ENCODE measurements at places on chromosomes 16 and 17.

GRCh38 chr16:29816694-29817441 lies 916 bp downstream of the PAGR1 start:
- DNase-seq: peak; percentile 29

- DNase-seq: no peak
These were observed 2.1 kb upstream of the NAGS start for GRCh38 chr17:44002141-44002848.

- DNase-seq: no peak
These were observed 17.7 kb downstream of the C16orf82 start for GRCh38 chr16:27084307-27085028.

- DNase-seq: no peak
These were observed 30.8 kb downstream of the NLRP1 start for GRCh38 chr17:5553479-5553878.

GRCh38 chr16:26111900-26112299 lies 420.1 kb downstream of the HS3ST4 start:
- DNase-seq: no peak

DNA sequence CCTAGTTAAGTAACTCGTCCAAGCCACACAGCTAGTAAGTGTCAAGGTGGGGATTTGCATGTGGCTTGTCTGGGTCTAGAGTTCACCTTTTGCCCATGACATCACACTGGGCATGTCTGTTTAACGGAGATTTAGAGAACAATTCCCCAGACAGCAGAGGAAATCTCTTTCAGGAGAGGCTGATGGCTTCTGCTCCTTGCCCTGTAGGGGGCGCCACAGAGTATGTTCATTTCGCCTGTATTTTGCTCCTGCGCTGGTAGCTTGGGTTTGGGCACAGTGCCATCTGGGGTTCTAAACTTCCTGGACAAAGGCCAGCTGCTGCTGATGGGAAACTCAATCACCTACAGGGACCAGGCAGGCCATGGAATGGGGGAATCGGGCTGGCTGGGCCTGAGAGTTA lies 20.4 kb downstream of the OTOA start:
- DNase-seq: no peak

- DNase-seq: no peak
These were observed at the start of gene RARA for GRCh38 chr17:40309031-40309948. Gene RARA (plus strand): TSS chr17:40309180. CDS start chr17:40331219, 22,039 bp downstream.

GRCh38 chr17:75652934-75653549 lies 13.9 kb downstream of the RECQL5 start:
- no peak for DNase-seq

DNA sequence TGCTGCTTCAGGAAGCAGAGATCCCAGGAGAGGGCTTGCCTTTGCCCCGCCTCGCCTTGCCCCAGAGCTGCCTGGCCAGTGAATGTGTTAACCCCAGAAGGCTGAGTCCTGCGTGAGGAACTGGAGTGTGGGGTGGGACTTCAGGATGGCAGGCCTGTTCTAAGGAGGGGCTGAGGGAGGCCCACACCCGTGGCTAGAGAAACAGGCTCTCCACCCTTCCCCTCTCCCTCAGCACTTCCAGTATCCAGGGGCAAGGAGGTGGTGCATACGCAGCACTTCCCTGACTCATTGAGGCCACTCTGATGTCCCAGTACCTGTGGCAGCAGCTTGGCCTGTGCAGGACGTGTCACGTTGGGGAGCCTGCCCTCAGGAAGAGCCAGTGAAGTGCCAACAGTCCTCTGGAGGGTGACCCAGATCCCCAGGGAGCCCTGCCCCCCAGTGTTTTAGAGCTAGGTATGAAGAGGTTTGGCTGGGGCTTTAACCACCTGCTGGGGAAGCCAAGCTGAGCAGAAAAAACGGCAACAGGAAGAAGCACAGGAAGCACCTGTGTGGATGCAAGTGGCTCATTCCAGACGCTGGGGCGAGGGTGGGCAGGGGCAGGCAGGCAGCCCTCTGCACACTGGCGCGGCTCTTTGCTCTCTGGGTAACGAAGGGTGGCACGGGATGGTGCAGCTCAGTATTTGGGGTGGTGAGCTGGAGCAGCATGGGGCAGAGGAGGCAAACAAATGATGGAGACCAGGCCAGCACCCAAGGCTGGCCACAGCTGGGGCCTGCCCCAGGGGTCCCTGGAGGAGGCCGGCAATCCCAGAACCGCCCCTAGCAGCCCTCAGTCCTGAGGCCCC lies 14.7 kb upstream of the CTCF start:
- peak; percentile 47 for DNase-seq

DNA sequence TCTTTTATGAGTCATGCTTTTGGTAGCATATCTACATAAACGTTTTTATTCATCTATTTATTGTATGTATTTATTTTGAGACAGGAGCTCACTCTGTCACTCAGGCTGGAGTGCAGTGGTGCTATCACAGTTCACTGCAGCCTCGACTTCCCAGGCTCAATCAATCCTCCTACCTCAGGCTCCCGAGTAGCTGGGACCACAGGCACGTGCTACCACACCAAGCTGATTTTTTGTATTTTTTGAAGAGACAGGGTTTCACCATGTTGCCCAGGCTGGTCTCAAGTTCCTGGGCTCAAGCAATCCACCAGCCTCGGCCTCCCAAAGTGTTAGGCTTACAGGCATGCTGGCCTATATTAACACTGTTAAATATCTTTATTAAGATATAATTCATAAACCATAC lies 20.4 kb upstream of the IL4R start:
- no peak for DNase-seq

DNA sequence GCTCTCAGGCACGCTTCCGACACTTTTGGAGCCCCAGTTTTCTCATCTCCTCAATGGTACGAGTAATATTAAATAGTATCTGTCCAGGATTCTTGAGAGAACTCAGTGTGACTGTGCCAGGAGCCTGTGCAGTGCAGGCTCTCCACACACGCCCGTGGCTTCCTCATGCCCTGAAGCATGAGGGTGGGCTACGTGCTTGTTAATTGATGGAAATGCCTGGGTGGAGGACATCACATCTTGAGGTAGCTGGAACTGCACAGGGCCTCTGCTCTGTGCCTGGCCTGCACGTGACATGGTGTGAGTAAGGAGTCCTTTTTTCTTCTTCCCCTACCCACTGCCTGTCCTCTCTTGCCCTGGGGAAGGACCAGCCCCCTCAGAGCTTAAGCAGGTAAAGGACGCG lies 43.1 kb upstream of the LHX1 start:
- DNase-seq: no peak

GRCh38 chr16:88405216-88406060 lies 22.7 kb downstream of the ZNF469 start:
- no peak for DNase-seq

- DNase-seq: no peak
These were observed 80.0 kb downstream of the CDRT15 start for GRCh38 chr17:14156689-14157088.

DNA sequence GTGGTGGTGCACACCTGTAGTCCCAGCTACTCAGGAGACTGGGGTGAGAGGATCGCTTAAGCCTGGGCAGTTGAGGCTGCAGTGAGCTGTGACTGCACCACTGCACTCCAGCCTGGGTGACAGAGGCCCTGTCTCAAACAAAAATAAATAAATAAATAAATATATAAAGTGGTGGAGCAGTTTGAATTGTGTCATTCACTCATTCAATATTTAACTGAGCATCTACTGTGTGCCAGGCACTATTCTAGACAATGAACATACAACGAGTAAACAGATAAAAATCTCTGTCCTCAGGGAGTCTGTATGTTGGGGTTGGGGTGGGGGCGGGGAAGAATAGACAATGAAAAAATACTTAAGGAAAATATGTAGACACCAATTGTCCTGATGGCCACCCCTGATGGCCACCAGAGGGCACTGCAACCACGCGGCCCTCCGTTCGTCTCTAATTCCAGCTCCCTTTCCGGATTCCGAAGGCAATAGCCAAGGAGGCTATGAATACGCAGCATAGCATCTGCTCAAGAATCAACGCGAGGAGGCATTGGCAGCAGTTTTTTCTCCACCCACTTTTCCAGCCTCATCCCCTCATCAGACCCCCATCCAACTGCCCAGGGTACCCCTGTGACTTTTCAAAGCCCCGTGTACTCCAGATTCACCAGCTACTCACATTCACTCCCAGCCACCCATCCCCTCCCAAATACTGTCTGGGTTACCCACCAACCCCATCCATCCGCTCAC lies 21.4 kb downstream of the QPRT start:
- peak; percentile 55 for DNase-seq

DNA sequence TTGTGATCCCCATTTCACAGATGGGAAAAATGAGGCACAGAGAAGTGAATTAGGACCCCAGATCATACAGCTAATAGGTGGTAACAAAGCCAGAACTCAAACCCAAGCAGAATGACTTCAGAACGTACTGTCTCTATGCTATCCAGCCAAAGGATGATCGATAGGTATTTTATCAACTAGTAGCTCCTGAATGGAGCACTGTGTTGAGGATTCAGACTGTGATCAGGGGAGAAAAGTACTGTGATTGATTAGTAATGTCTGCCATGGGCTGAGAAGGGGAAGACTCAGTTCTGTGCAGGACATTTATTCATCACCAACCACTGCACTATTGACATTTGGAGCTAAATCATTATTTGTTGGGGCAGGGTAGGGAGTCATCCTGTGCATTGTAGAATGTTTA lies 38.7 kb downstream of the CACNG4 start:
- no peak for DNase-seq

GRCh38 chr17:31269578-31269983 lies 27.5 kb downstream of the OMG start:
- no peak for DNase-seq

DNA sequence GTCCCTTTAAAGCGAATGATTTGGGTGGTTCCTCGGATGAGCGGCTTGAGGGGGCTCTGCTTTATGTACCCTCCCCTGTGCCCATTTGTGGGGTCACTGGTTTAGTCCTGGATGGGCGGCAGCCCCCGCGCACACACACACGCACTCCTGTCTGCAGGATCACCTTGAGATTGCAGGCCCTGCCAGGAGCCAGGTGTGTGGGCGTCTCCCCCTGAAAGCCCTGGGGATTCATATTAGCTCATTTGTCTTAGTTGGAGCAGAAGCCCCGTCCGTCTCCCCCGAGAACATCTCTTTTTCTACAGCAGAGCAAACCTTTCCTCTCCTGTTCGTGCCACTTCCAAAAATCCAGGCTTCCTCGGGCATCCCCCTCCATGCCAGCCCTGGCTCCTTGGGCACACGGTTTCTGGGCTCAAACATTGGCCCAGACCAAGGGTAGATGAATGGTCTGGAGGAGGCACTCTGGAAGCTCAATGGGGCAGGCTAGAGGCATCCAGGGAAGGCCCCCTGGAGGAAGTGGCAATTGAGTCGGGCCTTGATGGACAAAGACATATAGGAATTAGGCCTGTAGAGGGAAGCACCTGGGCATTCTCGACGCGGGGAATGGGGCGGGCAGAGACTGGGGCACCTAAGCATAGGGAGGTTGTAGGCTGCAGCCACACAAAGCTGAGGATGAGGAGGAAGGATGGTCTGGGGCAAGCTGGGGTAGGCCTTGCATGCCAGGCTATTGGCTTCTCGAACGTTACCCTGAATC lies 218.5 kb upstream of the GSE1 start:
- no peak for DNase-seq

- DNase-seq: no peak
These were observed 8.8 kb upstream of the DNASE1 start for GRCh38 chr16:3645504-3646347.

DNA sequence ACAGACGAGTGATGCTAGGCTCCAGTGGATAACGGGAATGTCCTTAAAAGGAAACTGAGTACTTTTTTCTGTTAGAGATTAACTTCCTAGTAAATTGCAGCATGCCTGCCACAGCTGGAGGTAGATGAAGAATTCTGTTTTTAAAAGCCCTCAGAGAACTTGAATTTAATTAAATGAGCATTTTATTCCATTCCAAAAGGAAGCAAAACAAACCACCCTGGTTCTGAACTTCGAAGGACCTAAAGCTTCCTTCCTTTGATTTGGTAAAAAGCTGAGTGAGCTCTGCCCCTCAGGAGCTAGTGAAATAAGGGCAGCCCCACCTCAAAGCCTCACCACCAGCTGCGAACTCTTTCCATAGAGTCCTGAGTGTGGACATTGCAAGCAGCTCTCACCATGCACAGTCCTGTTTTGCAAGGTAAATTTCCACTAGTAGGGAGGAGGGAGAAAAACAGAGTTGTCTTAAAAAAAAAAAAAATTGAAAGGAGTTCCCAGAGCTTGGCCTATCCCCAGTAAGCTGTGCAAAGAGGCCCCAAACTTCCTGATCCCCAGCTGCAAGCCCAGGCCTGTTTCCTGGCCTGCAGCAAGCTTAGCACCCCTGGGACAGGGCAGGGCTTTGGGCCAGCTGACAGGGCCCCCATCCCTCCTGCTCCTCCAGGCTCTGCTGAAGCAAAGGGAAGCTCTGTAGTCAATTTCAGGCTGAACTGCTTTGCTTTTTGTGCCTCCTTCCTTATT lies 11.2 kb downstream of the CHD9NB start:
- no peak for DNase-seq

DNA sequence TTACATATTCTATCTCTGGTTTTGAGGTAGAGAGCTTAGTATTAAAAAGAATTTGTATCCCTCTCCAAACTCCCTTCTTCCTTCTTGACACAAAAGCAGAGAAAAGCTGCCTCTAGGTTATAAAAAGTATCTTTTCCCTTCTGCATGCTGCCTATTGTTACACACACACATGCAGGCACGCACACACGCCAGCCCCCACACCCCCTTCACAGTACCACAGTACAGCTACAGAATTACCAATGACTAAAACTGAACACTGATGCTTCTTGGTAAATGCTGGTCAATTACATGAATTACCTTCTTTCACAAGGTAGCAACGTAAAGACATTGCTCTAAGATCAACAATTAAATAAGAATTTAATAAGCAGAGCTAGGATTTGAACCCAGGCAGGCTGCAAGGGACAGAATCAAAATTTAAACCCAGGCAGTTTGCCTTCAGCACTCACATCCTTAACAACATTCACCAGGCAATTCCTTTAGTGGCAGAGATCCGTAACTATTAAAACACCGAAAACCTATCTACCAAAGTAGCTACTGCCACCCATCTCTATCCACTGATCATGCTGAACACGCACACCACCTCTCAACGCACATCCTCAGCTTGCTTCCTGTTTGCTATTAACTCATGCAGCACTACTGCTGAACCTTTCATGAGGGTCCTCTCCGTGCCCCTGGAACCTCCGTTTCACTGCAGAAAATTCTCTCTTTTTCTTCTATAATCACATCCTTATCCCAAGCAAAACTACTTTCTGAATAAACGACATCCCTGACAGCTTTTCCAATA lies 37.8 kb downstream of the YWHAE start:
- DNase-seq: no peak

GRCh38 chr16:66416136-66416535 lies 11.0 kb upstream of the BEAN1 start:
- DNase-seq: no peak

GRCh38 chr17:46822388-46822921 lies 4.0 kb upstream of the WNT3 start:
- no peak for DNase-seq

DNA sequence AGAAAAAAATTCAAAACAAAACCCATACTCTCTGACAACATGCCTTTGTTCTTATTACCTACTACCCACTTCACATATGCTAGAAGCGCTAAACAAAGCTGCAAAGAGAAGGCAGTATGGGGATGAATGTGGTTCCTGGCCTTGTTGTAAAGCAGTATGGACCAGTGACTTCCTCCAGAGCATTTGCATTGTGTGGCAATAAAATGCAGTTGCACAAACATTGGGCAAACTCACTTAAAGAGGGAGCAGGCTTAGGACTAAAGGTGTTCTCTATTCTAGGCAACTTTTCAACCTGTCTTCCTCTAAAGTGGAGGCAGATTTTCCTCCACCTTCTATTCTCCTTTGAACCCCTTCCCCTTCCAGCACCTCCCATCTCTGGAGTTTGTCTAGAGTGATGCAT lies 17.1 kb downstream of the TMIGD1 start:
- DNase-seq: no peak
